ENCODE measurements at places on chromosomes 7 and 10.

- no peak for DNase-seq
Observed at GRCh38 chr10:97736403-97736901, 476 bp upstream of the ZFYVE27 start.

GRCh38 chr7:134071355-134072331 is 55.5 kb upstream of the LRGUK start:
- DNase-seq, result no peak

DNA sequence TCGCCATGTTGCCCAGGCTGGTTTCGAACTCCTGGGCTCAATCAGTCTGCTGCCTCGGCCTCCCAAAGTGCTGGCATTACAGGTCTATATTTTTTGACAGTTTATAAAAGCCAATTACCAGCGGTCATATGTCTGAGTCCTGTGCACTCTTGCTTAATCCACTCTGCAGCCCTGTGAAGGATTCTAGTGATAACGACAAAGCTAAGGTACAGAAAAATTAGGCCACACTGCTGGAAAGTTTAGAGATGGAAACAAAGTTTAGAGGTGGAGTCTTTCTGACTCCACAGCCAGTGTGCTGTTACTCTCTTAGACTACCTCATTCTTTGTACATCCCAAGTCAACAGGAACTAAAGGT is 707 bp downstream of the PTER start:
- no peak for DNase-seq

DNA sequence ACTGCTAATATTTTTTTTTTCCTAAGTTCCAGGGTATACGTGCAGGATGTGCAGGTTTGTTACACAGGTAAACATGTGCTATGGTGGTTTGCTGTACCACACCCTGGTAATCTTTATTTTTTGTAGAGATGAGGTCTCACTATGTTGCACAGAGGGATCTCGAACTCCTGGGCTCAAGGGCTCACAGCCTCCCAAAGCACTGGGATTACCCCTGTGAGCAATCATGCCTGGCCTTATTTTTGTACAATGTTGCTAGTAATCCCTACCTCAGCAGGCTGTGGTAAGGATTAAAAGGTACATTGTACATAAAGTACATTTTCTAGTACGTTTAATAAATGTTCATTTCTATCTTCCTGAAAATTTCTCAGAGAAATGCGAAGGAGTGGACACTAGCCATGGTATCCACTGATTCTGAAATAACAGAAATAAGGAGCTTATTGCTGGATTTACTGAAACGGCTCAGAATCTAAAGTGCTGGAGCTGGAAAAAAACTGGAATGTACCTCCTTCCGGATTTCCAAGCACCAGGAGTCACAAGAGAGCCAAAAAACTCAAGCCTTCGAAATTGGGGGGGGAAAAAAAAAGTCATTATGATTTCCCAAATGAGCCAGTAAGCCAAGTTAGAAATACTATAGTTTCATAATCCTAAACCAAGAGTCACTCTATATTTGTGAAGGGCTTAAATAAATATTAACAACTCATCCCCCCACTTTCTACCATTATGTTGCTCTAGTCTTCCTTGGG is 69.6 kb downstream of the NT5C2 start:
- DNase-seq, result no peak

- peak; percentile 18 for DNase-seq
Observed at GRCh38 chr10:28215930-28216329, 86.9 kb downstream of the MPP7 start.

GRCh38 chr10:119100434-119101238 is 3.3 kb upstream of the DENND10 start:
- DNase-seq, result no peak

GRCh38 chr10:77268721-77269120 is 368.9 kb downstream of the KCNMA1 start:
- no peak for DNase-seq

- no peak for DNase-seq
Observed at GRCh38 chr10:79084972-79085597, 16.3 kb downstream of the ZMIZ1 start.

- DNase-seq, result no peak
Observed at GRCh38 chr7:22093001-22093400, 147.3 kb upstream of the CDCA7L start.

DNA sequence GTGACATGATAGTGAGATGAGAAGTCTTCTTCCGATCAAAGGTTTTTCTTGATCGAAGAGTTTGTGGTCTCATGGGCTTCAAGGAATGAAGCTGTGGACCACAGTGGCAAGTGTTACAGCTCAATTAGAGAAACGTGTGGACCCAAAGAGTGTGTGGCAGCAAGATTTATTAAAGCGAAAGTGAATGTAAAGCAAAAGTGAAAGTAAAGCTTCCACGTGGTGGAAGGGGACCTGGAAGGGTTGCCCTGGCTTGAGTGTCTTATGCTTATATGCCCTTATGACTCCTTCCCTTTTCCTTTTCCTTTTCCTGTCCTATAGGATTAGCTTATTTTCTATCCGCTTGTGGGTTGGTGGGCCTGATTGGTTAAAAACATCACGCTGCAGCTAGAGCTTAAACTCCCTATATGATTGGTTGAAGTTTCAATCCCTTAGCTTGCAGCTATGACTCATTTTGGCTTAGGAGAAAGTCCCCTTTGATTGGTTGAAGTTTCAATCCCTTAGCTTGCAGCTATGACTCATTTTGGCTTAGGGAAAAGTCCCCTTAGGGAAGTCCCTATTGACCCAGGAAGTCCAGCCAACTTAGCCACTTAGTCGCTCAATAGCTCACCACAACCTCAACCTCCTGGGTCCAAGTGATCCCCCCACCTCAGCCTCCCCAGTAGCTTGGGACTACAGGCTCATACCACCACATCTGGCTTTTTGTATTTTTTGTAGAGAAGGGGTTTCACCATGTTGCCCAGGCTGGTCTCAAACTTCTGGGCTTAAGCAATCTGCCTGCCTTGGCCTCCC is 34.7 kb downstream of the MRPS24 start:
- DNase-seq, result peak; percentile 29

- DNase-seq, result no peak
Observed at GRCh38 chr7:25786936-25787335, 365.1 kb upstream of the NFE2L3 start.
